Right ventricle myocardium superior (tissue), 1 donor: ENCODE measurements at places on chromosomes 7 and 10. TPM values are rescaled to one million over a fixed set of nuclear protein-coding genes. Genes with fewer than 3 reads are reported as not detected.
A peak's percentile ranks its signal among the peaks of the same experiment; 100 is the strongest.

- DNase-seq, result no peak
Observed at GRCh38 chr7:45026013-45026412, 26.0 kb downstream of the CCM2 start.

GRCh38 chr10:71266918-71267442, 52.1 kb upstream of the SLC29A3 start:
- DNase-seq, result no peak

- DNase-seq, result peak; percentile 44
Observed at GRCh38 chr7:159027789-159028507, 116.7 kb downstream of the VIPR2 start.

GRCh38 chr10:3287572-3288445, 115.2 kb upstream of the PITRM1 start:
- no peak for DNase-seq

- DNase-seq, result no peak
Observed at GRCh38 chr10:79905322-79906314, 43.3 kb downstream of the SFTPD start.

DNA sequence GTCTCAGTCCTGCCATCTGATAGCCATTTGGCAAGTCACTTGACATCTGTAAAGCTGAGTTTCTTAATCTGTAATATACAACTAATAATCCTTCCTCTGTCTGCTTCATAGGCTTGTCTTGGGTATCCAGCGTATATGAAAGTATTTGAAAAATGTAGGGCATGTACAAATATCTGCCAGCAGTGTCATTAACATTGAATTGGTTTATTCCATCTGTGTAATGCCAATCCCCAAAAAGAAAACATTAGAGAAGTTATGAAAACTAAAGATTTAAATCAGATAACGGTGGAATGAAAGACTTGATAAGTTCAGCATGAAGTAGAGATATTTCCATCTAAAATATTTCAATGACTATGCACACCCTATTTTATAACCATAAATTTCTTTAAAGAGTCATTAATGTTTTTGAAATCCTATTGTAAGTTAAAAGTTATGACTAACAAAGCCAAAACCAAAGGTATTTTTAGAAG, 9.8 kb upstream of the RTKN2 start:
- no peak for DNase-seq

- DNase-seq, result no peak
Observed at GRCh38 chr10:876438-876837, 55.1 kb downstream of the LARP4B start.

DNA sequence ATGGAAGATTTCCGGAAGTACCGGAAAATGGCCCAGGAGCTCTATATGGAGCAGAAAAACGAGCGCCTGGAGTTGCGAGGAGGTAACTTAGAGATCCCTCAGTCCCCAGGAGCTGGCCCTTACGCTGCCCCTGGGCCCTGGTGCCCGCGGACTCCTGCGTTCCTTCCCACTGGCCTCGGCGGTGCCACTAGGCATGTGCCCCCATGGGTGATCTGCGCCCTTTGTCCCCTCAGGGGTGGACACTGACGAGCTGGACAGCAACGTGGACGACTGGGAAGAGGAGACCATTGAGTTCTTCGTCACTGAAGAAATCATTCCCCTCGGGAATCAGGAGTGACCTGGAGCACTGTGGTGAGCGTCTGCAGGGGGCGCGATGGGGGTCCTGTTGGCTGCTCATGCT, 24.2 kb upstream of the CHST12 start:
- DNase-seq, result no peak

DNA sequence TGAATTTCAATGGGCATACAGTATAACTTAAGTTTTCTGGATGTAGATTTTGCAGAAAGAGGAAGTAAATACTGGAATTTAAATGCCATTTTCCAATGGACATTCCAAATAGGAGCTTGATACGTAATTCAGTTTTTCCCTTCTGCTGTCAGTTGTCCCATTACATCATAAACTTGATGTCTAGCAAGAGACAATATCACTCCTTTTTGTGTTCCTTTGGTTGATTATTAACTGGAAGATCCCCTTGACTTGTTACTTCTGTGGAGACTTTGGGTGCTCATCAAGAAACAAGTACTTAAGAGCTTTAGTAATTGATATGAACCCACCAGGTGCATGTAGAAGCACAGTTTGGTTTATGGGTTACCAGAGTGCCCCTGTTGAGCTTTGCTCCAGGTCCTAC, 116.1 kb downstream of the ST7 start:
- no peak for DNase-seq

GRCh38 chr7:15801551-15801950, 115.1 kb upstream of the MEOX2 start:
- DNase-seq, result no peak

- DNase-seq, result peak; percentile 61
Observed at GRCh38 chr10:80491251-80492102, 37.4 kb downstream of the TSPAN14 start.

- DNase-seq, result no peak
Observed at GRCh38 chr7:4712281-4713182, 30.4 kb downstream of the FOXK1 start.

DNA sequence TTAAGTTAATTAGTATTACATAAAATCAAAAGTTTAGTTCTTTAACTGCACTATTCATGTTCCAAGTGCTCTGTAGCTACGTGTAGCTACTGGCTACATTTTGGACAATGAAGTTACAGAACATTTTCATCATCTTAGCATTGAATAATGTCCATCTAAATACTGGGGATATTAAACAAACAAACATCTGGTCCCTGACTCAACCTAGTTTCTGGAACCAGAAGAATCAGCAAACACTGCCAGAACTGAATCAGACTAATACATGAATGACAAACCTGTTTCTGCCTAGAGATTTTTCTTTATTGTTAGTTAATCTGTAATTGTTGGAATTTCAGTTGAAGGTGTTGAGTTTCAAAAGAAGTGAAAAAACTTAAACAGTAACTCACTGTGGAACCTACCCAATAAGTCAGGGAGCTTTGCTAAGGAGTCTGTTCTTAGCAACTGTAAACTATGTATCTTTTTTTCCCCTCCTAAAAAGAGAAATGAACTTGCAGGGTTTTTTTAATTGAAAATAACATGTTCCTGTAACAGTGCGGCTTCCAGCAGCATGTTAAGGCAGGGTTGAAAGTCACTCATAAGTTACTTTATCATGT, 58.3 kb downstream of the CDK13 start:
- no peak for DNase-seq

DNA sequence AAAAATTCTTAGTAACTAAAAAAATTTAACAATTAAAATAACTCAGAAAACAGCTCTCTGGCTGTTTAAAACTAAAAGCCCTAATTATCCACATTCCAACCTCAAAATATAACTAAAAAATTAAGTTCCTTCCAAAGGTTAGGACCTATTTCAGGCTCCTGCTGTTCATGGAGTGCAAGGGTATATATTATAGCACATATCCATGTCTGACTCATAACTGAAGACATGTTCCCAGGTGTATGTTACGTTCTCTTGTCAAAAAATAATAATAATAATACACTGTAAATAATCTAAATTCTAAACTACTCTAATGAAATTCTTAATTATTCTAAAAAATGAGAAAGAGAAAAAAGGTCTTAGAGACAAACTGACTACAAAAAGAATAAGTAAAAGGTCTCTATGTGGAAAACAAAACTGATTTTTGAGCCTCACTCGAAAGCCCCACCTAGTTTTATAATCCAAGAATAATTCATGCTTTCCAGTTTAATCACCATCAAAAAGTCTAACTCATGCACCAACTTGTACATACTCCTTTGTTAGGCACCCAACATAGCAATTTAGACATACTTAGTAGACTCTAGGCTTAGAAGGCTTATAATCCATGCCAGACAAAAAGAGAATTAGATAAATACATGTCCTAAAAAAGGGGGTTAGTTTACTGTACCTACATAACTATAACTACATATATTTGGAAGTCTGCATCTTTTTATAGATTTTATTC, 171.4 kb downstream of the KMT2E start:
- DNase-seq, result no peak

- peak; percentile 39 for DNase-seq
Observed at GRCh38 chr7:2922348-2922691, 78.2 kb upstream of the GNA12 start.

DNA sequence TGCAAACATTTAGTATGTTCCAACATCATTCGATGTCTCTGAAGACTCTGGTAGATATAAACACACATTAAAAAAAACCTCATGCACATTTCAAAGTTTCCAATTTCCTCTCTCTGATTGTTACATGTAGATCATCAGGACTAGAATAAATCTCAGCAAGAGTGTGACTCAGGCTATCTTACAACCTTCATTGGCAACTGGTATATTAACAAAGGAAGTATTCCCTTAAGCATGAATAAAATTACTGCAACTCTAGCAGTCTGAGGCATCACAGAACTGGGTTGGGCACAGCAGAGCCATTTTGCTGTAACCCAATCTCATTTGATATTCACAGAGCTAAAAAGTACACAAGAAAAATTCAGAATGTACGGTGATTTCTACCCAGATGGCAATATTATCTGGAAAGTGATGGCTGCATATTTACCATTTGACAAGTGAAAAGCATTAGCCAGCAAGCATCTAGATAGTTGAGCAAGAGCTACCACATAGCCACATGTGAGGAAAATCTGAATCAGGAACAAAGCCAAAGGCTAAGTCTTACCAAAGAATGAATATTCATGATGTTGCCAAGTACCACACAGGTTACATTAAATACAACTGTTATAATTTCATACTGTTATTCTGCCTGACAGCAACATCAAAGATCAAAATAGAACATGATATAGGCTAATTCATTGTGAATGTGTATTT, 232.2 kb downstream of the CRPPA start:
- no peak for DNase-seq

- no peak for DNase-seq
Observed at GRCh38 chr10:15320522-15321203, 50.4 kb downstream of the FAM171A1 start.

- no peak for DNase-seq
Observed at GRCh38 chr10:119478111-119478802, 64.3 kb downstream of the RGS10 start.

GRCh38 chr7:157432957-157433576, 96.3 kb downstream of the DNAJB6 start:
- peak; percentile 60 for DNase-seq

DNA sequence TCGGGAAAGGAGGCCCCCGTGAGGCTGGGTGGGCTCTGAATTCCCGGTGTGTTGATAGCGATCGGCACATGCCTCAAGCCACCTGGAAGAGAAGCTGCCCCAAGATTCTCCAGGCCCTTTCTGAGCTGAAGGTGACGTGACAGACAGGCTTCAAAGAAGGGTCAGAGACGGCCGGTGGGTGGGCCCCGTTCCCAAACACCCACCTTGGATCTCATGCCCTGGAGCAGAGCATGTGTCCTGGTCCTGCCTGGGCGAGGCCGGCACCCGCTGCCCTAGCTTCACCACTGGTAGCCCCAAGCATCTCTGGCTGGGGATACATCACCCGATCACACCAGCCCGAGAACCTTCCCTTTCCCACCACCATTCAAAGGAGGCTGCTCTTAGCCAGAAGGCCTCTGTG, 399.0 kb downstream of the DNAJB6 start:
- no peak for DNase-seq

FGFBP3 gene
- total RNA-seq, result 0.22 TPM

TMEM139 gene
- total RNA-seq, result 16.1 TPM

TMEM229A gene
- total RNA-seq, result not detected

SPDYE11 gene
- total RNA-seq, result not detected

NPC1L1 gene
- 0.13 TPM for total RNA-seq

TDRD1 gene
- total RNA-seq, result 5.8 TPM

GPC2 gene
- total RNA-seq, result 0.13 TPM

ENTPD1 gene
- 6.0 TPM for total RNA-seq

CDHR1 gene
- total RNA-seq, result 0.32 TPM

C7orf57 gene
- total RNA-seq, result not detected

TLX1 gene
- total RNA-seq, result not detected

AKR1C3 gene
- 30.3 TPM for total RNA-seq

NOS3 gene
- 10.0 TPM for total RNA-seq
